Keratinocyte (primary cell): ENCODE measurements at places on chromosomes 12 and 14. TPM values are rescaled to one million over a fixed set of nuclear protein-coding genes. Genes with fewer than 3 reads are reported as not detected.

- peaks cover 12% of the 10 kb centered on the region for H3K4me1 ChIP-seq
- no peaks in the 10 kb centered on the region for H3K36me3 ChIP-seq
- H3K27ac ChIP-seq, result peak overlapping the region; percentile 91
- DNase-seq, result no peak
Observed at GRCh38 chr14:88825078-88825458, 617 bp downstream of the TTC8 start.

NCAPD2 gene
- polyA plus RNA-seq, result 12.3 to 34.6 TPM (median 33.7 TPM) in 3 replicates

PROX2 gene
- polyA plus RNA-seq, result not detected in 3 replicates

ADAM21 gene
- polyA plus RNA-seq, result 0.69 to 1.2 TPM (median 0.77 TPM) in 3 replicates

DDIT3 gene
- 7.8 to 25.6 TPM (median 23.6 TPM) in 3 replicates for polyA plus RNA-seq

DNA sequence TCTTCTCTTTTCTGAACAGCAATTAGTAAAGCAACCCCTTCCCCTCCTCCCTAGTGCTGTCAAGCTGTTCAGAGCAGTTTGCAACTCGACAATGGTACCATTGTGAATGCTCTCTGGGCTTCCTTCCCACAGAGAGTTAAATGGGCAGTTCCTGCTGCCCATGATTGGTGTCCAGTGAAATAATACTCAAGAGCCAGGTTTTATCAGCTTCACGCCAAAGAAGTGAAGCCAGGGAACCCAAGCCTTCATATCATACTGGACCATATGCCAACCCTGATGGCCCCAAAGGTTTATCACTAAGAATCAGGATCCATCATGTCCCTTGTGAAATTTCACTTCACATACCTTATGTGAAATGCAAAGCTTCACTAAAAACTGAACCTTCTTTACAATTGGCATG is 24.7 kb downstream of the INSM2 start:
- H3K36me3 ChIP-seq, result no peaks in the 10 kb centered on the region
- peaks cover 3% of the 10 kb centered on the region for H3K4me1 ChIP-seq
- no peaks in the 10 kb centered on the region for H3K27me3 ChIP-seq
- H3K4me3 ChIP-seq, result no peak overlapping the region
- DNase-seq, result no peak
- no peak overlapping the region for H3K27ac ChIP-seq

SLCO1C1 gene
- polyA plus RNA-seq, result not detected in 3 replicates

DNA sequence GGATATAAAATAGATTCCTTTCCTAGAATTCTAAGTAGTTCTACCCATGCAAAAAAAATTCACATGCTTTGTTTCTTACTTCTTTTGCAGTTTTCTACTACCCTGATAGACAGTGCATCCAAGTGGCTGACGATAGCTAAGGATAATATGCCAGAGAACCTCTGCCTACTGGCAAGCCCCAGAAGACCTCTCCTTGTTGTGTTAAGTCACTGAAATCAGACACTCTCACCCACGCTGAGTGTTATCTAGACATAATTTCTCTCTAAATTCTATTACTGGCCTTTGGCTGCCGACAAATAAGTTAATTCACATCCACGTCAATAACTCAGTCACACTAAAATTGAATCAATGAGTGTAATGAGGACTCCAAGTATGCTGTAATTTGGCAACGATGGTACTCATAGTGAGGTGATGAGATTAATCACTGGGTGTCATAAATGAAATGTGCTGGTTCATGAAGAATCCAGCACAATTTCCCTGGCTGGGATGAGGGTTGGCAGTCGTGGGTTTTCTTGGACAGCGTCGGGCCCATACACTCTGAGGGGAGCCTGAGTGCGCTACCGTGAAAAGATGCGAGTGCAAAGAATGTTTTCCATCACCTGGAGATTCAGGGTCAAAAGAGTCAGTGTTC is 354.8 kb upstream of the TMEM132C start:
- H3K27me3 ChIP-seq, result no peaks in the 10 kb centered on the region
- H3K4me3 ChIP-seq, result no peak overlapping the region
- no peak overlapping the region for H3K27ac ChIP-seq
- H3K36me3 ChIP-seq, result no peaks in the 10 kb centered on the region
- no peak for DNase-seq

DNA sequence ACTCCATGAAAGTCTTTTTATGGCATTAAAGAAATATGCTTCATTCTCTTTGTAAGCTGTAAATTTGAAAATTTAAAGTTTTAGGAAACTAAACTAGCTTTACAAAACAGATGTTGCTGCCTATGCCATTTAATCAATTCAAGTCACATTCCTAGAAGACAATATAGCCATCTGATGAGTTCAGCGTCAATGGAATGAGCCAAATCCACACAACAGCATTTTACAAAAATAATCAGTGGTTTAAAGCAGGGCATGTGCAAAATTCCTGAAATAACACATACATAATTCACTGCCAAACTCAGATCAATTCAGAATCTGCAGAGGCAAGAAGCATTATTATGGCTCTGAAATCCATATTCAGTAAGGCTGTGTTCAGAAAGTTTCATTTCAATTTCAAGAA is 75.6 kb downstream of the MED13L start:
- no peak overlapping the region for H3K27ac ChIP-seq
- H3K36me3 ChIP-seq, result peaks cover 1% of the 10 kb centered on the region
- H3K27me3 ChIP-seq, result no peaks in the 10 kb centered on the region
- no peaks in the 10 kb centered on the region for H3K4me1 ChIP-seq

ZC2HC1C gene
- polyA plus RNA-seq, result 0.23 to 0.68 TPM (median 0.32 TPM) in 3 replicates

DNA sequence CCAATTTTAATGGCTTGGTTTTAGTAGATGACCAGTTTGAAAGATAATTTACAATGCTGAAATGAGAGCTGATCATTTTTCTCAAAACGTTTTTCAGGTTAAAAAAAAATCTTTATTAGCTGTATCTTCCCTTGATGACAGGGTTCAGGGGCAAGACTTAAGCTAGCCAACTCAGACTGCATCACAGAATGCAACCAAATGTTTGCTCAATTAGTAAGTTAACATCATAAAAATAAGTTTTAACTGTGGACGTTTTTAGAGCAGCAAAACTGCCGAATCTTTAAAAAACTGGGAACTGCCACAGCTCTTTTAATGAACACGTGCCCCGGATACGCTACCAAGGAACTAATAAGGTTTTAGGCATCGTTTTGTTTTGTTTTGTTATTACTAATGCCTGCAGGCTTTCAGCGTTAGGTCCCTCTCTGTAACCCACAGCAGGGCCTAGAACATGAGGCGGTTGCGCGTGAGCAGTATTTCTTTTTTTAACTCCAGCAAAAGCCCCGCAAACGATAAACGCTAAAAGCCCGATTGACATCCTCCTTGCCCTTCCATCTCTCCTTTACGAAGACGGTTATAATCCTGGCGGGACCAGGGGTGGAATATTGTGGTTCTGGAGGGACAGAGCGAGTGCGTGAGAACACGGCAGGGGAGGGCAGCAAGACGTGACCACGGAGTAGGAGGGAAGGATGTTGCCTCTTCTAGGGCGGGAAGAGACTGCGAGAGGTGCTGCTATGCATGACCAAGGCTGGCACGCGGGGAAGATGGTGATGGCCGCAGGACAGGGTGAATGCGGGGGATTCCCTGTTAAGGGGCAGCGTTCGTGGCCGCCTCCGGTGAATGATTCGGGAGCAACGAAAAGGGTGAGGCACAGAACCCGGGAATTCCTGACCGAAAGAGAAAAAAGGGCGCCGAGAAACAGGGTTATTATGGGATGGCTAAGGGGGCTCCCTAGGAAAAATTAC is 652 bp downstream of the SUPT16H start:
- peaks cover 15% of the 10 kb centered on the region for H3K4me1 ChIP-seq
- peak overlapping the region; percentile 96 for H3K27ac ChIP-seq
- DNase-seq, result no peak
- H3K36me3 ChIP-seq, result peaks cover 4% of the 10 kb centered on the region

DNA sequence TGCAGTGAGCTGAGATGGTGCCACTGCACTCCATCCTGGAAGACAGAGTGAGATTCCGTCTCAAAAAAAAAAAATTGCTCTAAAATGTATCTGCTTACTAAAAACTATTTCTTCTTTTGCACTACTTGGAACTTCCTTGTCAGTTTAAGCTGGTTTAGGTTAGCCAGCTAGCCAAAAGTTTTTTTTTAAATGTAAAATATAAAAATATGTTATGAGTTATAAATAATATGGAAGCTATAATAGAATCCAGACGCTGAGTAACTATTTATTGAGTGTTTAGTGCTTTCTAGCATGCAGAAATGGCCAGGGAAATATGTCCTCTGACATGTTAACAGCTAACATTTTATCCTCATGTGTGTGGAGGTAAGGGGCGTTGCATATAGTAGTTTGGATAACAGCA is 85.6 kb downstream of the PLEKHA5 start:
- no peaks in the 10 kb centered on the region for H3K27me3 ChIP-seq
- H3K36me3 ChIP-seq, result peaks cover 2% of the 10 kb centered on the region
- H3K27ac ChIP-seq, result no peak overlapping the region

FNTB gene
- polyA plus RNA-seq, result 10.1 to 16.3 TPM (median 13.7 TPM) in 3 replicates

DNA sequence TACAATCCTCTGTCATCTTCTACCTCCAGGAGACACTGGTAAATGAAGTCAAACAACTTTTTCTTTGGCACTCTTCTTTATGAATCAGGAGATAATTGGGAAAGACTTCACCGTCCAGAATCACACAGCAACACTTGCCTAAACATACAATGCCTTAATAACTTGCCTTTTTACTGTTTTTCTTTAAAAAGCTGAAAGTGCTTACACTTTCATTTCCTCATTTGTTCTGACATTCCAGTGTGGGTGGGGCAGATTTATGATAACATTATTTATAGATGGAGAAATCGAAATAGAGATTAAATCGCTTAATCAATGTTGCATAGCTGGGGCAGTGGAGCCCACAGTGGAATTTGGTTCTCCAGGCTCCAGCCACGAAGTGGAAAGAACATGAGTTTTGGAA is 2.8 kb upstream of the FRS2 start:
- H3K27me3 ChIP-seq, result no peaks in the 10 kb centered on the region
- no peak for DNase-seq
- no peak overlapping the region for H3K27ac ChIP-seq
- H3K4me3 ChIP-seq, result no peak overlapping the region
- peaks cover 21% of the 10 kb centered on the region for H3K4me1 ChIP-seq
- no peaks in the 10 kb centered on the region for H3K36me3 ChIP-seq

PDE3A gene
- 0.01 TPM in 1 of 3 replicates, not detected in the others for polyA plus RNA-seq
